Right cardiac atrium (tissue), 5 donors: ENCODE measurements at places on chromosomes 11 and 22.

GRCh38 chr11:60985991-60986915 is 14.8 kb downstream of the CD6 start:
- no peak for DNase-seq

- DNase-seq, result no peak
These were observed 327 bp upstream of the MED17 start for GRCh38 chr11:93783765-93784144.

DNA sequence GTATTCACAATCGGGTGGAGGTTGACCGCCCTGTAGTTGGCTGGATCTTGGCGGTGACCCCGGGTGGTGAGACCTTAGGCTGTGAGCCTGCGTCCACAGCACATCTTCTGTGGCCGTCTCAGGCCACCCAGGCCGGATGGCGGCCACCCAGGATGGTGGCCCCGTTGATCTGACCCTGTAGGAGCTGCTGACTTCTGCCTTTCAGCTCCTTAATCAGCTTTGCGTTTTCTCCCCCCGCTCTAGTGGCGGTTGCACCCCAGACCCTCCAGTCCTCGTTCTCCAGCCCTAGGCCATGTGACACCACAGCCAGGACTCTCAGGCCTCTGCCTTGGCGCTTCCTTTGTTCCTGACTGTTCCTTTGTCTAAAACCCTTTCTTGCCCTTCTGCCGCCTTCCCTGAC is 244.0 kb downstream of the TBC1D22A start:
- no peak for DNase-seq

DNA sequence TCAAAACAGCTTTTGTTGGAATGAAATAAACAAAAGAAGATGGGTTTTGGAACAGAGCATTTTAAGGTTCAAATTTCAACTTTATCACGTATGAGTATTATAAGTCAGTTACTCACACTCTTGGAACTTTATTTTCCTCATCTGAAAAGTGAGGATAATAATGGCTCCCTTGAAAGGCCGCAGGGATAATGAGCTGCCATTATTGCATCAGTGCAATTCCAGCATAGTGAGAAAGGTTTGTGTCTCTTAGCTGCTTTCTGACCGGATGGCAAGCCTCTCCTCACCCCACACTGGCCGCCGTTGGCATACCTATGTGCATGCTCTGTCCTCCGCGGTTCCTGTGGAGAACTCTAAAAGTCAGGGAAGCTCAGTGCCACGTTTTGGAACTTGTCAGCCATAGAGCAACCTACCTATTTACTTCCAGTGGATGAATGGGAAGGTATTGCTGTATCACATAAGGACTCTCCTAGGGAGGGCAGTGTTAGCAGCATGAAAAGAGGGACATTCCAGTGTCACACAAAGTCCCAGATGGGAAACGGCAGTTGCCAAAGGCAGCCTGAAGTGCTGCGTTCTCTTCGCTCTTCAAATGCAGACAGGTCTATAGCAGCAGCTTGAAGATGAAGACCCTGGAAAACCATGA is 368.9 kb downstream of the NTM start:
- no peak for DNase-seq

DNA sequence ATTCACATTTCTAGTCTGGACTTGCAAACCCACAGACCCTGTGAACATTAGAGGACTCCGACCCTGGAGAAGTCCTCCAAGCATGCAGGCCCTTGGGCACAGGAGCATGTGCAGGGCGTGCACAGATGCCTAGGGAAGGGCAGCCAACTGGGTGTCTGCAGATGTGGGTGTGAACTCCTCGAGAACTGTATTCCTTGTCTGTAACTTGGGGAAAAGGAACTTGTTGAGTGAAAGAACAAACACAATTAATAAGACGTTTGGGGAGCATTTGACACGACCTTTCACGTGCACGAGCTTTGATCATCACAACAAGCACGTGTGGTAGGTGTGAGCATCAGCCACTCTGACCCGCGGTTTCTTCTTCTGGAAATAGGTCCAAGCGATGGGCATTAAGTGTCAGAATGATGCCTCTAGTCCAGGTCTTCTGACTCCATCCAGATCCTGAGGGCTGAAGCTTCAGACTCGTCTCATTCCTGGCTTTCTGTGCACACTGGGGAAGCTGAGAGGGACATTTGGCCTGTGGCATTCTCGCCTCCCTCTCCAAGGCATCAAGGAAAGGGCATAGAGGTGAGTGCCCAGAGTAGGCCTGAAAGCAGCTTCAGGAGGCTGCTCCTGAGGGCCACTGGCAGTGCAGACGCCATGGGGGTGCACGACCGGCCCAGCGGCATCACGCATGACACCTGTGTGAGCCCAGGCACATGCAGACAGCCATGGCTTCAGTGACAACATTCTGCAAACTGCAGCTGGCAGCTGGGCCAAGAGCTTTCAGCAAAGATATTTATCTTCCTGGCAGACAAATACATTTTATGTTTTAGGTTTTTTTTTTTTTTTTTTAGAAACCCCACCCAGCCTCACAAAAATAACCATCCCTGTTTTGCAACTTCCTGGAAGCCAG is 32.5 kb downstream of the ALX4 start:
- no peak for DNase-seq

GRCh38 chr11:96052921-96053651 is 129.2 kb upstream of the MTMR2 start:
- no peak for DNase-seq

GRCh38 chr22:19169947-19170318 is 8.6 kb downstream of the SLC25A1 start:
- no peak for DNase-seq

DNA sequence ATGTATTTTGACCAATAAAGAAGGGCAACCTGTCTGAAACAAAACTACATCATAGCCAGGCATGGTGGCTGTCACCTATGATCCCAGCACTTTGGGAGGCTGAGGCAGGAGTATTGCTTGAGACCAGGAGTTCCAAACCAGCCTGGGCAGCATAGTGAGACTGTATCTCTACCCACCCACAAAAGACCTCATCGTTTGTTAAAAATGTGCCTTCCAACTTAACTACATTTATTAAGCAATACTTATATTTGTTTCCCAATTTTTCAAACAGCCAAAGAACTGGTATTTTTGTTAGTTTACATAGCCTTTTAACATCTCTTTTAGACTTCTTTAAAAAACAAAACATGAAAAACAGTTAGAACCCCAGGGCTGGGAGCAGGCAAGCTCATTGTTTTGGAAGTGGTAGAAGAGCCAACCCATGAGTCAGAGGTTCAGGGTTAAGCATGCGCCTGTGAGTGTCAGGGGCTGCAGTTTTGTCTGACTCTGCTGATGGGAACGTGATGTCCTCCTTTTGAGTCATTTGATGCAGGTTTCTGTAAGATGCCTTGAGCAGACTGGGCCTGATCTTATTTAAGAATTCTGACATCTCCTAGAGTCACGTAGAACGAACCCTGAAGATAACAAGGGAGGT is 53.9 kb upstream of the CRTAM start:
- DNase-seq, result no peak

- DNase-seq, result no peak
These were observed 7.4 kb upstream of the NAP1L4 start for GRCh38 chr11:2999464-2999998.

DNA sequence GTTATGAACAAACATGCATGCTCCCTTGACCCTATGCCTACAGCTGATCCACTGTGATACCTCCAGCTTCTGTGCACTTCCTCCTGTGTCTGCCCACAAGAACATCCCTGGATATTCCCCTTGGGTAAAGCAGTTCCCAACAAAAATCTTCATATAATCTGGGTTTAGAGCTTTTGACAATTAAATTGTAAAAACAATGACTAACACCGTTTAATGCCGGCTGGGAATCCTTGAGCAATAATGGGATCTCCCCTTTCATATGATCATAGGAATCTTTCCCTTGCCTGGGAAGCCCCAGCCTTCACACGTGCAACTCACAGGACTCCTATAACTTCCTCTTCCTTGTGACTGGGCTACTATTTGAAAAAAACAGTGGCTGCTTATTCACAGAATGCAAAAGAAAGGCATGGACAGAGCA is 6.3 kb upstream of the ZC3H12C start:
- no peak for DNase-seq

DNA sequence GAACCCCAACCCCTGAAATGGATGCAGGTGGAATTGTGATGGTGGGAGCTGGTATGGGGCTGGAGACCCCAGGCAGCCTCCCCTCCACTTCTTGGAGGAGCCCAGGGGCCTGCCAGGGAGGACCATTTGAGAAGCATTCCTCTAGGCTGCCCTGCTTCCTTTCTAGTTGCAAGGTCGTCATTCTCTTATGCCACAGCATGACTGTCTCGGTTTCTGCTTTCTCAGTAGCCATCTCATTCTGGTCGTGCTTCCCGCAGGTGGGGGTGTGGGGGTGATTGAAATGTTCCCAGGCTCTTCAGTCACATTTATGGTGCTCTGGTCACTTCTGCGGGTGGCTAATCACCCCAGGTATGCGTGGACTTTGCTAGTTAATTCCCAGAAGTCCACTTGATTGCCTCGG is 223.7 kb upstream of the TBCEL start:
- no peak for DNase-seq

DNA sequence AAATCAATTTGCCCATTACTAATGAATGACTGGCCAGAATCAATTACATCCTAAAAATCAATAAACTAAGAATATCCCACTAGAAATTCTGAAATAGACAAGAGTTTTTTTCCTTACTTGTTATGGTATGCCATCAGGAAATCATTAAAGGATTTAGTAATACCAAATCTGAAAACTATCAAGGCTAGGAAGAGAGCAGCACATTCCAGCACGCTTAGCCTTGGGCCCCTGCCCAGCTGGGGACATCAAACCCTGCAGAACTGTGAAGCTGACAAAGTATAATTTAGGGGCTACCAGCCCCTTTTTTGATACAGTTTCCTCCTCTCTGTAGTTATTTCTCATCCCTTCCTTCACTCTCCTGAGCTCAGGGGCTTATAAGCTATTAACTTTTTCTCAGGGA is 247.8 kb upstream of the ZC3H12C start:
- no peak for DNase-seq

DNA sequence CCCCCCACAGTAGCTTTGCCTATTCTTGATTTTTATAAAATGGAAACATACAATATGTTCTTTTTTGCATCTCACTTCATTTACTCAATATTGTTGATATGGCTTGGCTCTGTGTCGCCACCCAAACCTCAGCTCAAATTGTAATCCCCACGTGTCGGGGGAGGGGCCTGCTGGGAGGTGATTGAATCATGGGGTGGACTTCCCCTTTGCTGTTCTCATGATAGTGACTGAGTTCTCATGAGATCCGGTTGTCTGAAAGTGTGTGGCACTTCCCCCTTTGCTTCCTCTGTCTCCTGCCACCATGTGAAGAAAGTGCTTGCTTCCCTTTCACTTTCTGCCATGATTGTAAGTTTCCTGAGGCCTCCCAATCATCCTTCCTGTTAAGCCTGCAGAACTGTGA is 431.3 kb downstream of the MN1 start:
- no peak for DNase-seq

GRCh38 chr11:116373104-116373944 is 399.5 kb downstream of the BUD13 start:
- DNase-seq, result no peak

GRCh38 chr11:123707606-123708205 is 33.8 kb downstream of the ZNF202 start:
- DNase-seq, result peak; percentile 55

- no peak for DNase-seq
These were observed 50.3 kb downstream of the CD6 start for GRCh38 chr11:61021661-61022212.

DNA sequence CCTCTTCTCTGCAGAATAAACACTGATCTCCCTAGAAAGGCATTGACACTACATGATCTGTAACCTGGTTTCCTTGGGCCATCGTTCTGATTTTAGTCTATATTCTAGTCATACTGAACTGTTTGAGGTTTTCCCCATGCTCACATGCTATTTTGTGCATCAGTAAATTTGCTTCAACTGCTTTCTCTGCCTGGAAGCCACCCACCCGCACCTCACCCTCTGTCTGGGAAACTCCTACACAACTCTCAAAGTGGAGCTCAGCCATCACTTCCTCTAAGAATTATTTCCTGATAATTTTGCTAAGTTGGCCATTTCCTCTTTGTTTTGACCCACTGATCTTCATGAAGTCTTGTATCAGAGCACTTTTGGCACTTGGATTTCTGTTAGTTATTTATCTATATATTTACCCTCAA is 36.1 kb downstream of the MMP20 start:
- no peak for DNase-seq
